Hematopoietic multipotent progenitor cell treated with erythropoietin and hydrocortisone succinate and interleukin-3 and kit ligand, for 6 days (in vitro differentiated cells): ENCODE measurements at places on chromosomes 5 and 9.
A peak's percentile ranks its signal among the peaks of the same experiment; 100 is the strongest.

DNA sequence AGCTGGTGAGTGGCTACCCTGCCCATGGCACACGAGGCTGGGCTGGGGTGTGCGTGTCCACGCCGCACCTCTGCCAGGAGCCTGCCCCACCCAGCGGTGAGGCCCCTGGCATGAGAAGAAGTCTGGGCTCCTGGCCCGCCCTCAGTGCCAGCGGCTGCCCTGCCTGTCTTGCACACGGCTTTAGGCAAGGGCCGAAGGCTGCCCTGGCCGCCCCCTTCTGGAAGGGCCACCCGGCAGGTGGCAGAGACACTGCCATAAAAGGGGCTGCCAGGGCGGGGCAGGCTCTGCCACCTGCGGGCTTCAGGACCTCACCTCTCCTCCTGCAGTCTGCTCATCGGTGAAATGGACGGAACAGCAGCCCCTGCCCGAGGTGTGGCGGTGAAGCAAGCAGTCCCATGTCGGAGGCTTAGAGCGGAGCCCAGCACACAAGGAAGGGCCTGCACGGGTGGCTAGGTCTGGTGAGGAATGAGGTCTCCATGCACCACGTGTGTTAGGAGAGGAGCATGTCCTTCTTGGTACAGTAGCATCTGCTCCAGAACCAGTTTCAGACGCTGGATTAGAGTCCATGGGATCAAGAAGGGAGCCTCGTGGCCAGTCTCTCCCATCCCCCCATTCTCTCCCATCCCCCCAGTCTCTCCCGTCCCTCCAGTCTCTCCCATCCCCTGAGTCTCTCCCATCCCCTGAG, 34.8 kb upstream of the TMEM250 start:
- DNase-seq = no peak

DNA sequence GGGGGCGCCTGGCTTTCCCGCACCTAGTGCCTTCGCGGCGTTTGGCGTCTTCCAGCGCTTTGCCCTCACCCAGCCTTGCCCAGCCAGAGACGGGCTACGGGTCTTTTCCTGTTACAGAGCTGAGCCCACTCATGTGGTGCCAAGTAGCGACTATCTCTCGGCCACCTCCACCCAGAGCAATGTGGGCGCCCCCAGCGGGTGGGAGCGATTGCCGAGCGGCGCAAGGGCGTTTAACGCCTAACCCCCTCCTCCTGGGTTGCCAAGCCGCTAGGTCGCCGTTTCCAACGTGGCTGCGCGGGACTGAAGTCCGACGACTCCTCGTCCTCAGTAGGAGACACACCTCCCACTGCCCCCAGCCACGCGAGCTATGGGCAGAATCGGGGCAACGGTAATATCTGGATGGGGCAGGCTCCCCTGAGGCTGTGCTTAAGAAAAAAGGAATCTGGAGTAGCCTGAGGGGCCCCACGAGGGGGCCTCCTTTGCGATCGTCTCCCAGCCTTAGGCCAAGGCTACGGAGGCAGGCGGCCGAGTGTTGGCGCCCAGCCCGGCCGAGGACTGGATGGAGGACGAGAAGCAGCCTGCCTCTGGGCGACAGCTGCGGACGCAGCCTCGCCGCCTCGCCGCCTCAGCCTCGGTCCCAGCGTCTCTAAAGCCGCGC, 5.8 kb downstream of the TLX3 start:
- DNase-seq = no peak

DNA sequence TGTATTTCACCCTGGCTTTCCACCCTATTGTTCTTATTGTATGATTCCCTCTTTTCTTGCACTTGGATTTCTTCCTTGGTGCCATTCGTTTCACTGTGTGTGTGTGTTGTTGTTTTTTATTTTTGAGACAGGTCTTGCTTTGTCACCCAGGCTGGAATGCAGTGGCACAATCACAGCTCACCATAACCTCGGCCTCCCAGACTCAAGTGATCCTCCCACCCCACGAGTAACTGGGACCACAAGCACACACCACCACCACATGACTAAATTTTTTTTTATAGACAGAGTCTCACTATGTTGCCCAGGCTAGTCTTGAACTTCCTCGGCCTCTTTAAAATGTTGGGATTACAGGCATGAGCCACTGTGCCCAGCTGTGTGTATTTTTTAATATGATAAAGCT, 72.0 kb downstream of the MLLT3 start:
- no peak for DNase-seq

DNA sequence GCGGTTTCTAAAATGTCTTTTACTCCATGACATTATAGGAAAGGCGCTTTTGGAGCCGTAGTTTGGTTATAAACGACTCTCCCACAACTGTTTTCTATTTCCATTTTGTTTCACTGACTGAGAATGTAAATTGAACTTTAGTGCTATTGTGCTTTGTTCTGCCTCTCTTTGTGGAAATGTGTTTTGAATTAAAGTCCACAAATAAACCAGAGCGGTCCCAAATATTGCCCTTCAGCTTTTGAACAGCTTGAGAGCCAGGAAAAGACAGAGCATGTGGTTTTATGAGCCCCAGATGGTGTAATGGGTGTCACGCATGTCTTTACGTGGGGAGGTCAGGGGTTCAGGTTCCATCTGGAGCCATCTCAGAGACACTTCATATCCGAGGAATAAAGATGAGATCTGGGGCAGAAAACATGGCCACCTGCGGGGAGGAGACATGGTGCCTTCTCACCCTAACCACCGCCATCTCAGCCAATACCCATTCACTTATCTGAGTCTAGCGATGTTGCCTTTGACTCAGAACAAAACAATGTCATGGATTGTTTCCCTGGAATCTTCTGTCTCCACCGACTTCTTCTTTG, 42.5 kb upstream of the ROR2 start:
- DNase-seq = no peak

DNA sequence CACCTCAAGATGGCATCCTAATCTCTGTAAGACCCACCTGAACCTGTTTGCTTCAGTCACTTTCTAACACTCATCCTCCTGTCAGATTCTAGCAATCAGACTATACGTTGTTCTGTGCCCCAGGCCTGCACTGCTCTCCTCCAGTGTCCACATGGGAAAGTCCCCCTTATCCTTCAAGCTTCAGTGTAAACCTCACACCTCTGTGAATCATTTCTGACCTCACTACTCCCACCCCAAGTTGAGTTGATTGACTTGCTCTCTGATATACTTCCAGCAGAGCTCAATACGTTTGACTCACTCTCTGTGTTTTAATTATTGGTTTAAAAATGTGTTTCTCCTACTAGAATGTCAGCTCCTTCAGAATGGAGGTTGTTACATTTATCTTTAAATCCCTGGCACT, 240.2 kb downstream of the FBXL17 start:
- DNase-seq = no peak

DNA sequence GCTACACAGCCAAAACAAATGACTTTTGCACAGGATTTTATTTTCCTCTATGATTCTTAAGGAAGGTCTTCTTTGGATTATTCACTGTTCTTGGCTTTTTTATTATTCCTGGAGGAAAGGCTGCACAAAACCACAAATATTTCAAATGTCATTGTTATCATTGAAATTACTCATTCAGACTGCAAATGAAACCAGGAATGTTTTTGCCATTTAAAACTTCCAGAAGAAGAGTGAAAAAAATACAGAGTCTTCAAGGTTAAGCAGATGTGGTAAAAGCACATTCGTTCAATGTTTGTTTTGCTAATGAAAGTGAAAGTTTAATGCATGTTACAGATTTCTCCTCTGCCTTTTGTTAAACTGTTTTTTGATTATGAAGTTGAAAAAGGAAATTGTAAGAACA, 238.2 kb downstream of the TLE4 start:
- no peak for DNase-seq

DNA sequence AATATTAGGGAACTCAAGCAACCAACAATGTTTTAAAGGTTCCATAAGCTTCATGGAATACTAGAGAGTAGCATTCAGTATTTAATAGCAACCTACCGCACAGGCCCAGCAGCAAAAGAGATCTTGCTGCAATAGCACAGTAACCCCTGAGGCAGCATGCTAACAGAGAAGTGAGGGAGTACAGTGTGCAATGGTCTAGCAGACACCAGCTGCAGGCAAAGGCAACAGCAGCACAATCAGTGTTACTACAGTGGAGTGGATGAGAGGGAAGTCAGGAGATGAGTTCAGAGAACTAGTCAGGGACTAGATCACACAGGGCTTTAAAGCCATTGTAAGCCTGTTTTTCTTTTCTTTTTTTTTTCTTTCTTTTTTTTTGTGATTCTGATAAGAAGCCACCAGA, 2.8 kb downstream of the TICAM2 start:
- peak; percentile 17 for DNase-seq

GRCh38 chr5:126636956-126637355, 36.2 kb downstream of the PHAX start:
- DNase-seq = no peak

- peak; percentile 64 for DNase-seq
Observed at GRCh38 chr5:181189363-181189961, 15.5 kb downstream of the TRIM7 start.

DNA sequence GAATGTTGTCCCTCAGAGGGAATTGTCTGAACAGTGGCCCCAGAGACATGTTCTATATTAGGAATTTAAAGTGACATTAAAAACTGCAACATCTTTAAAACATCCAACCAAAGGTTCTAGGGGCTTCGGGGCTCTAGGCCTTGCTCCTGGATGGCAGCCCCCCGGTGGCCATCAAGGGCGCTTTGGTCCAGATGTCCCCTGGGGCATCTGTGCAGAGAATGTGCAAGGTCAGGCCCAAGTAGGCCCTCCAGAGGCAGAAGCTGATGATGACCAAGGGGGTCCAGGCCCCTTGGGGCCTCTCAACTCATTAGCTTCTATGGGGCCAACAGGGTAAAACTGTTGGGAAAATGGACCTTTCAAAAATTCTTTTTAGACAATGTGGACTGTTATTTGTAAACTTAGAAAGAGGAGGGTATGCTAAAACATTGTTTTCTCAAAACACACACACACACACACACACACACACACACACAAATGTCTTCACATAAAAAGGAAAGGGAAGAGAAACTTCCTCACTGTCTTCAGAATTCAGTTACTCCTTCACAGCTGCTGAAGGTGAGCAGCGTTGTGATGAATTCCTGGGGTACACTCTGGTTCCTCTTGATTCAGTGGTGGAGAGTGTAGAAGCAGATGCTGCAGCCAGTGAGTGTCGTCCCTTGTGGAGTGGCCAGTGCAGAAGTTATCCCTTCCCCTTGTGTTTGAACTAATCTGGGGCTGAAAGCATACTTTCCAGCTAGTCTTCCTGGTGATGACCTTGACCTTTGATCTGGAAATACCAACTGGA, 125.2 kb downstream of the WDR41 start:
- peak; percentile 15 for DNase-seq

DNA sequence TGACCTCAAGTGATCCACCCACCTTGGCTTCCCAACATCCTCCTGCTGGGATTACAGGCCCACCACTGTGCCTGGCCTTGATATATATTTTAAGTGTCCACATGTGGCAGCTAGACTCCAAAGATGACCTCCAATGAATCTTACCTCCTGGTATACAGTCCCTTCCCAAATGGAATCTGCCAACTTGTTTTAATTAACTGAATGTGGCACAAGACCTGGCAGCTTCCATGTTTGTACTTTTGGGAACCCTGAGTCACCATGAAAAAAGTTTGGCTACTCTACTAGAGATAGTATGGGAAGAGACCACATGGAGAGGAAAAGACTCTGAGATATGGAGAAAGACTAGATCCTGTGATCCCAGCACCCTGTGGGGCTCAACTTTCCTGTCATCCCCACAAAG, 42.5 kb downstream of the CCL28 start:
- DNase-seq = no peak

- DNase-seq = no peak
Observed at GRCh38 chr5:101955891-101956290, 340.2 kb downstream of the SLCO4C1 start.

- no peak for DNase-seq
Observed at GRCh38 chr5:178337334-178337741, 104.7 kb upstream of the PHYKPL start.

DNA sequence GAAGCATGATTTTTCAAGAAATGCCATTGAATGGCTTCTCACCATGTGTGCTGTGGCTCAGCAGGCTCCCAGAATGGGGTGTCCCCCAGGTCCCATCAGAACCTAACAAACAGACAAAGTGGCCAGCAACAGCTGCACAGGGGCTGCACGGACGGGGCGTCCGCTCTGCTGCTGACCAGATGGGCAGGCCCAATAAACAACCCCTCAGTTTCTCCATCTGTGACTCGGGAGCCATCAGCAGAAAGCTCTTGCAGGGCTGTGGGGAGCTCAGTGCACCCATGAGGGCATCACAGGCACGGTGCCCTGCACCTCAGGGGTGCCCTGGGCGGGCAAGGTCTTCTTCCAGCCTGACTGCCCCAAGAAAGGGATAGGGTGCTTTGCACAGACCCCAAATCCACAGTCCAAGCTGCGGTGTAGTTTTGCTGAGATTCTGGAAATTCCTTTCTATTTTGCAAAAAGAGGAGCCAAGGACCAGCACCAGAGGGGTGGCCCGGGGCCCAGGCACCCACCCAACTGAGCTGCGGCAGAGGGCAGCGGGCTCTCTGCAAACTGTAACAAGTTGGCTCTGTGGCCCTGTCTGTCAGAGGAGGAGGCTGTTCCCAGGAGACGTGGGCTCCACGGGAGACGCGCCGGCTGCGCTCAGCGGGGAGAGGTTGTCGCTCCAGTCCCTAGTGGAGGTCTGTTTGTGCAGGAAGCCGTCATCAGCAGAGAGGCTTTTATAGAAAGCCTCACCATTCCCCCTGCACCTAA, 138.7 kb upstream of the PPP1R26 start:
- DNase-seq = no peak

- peak; percentile 63 for DNase-seq
Observed at GRCh38 chr9:97993000-97993399, 9.9 kb downstream of the ANP32B start.

- DNase-seq = no peak
Observed at GRCh38 chr5:44412286-44412685, 23.1 kb upstream of the FGF10 start.

DNA sequence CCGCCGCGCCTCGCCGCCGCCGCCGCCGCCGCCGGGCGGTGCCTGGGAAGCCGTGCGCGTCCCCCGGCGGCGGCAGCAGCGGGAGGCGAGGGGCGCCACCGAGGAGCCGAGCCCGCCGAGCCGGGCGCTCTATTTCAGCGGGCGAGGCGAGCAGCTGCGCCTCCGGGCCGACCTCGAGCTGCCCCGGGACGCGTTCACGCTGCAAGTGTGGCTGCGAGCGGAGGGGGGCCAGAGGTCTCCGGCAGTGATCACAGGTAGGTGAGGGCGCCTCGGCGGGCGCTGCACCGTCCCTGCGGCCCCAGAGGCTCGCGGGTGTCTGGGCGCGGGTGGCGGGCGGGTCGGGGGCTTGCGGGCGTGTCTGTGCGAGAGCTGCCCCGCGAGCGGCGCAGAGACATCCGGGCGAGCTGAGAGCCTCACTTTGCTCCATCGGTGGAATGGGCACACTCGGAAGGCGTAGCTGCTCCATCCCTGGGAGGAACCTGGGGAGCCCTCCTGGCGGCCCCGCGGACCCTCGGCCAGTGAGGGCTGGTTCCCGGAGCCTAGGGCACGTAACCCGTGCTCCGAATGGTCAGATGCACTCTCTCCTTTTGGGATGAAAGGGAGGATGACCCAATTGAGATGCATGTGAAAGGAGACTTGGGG, 864 bp downstream of the PAPPA start:
- DNase-seq = no peak

DNA sequence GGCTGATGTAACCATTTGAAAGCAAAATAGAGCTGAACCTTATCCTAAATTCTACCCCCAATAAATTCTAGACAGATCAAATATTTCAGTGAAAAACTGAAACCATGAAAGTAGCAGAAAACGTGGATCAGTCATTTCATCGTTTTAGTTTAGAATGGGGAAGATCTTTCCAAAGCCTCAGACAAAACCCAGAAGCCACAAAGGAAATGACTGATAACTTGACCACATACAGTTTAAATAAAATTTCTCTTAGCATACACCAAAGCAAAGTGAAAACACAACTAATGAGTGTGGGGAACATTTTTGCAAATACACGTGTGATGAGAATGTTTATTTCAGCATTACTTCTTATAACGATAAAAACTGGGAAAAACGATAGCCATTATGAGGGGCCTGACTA, 284.8 kb downstream of the ADGRV1 start:
- DNase-seq = peak; percentile 20
